ENCODE measurements at places on chromosomes 5 and 9. TPM values are rescaled to one million over a fixed set of nuclear protein-coding genes. Genes with fewer than 3 reads are reported as not detected.

The PCDHGA7 gene
- total RNA-seq = 0.62 TPM

The SPINK7 gene
- not detected for total RNA-seq

DNA sequence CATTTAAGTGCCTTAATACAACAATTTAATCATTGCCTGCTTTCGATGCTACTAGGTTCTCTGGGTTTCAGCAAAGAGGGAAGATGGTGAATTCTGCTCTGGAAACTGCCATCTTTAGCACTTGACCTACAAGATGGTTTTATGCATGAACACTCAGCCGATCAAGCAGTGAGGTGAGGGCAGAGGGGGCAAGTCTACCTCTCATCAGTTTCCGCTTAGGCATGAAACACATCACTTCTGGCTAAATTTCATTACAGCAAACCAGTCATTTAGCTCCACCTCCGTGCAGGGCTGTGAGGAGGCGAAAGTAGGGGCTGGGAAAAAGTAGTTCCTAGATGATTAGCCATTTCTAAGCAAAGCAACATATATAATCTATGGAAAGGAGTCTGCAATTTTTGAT lies 1018.0 kb downstream of the CDH18 start:
- DNase-seq = no peak

- DNase-seq = peak; percentile 71
These were observed 53.7 kb downstream of the MAP1B start for GRCh38 chr5:72160959-72161358.

- no peak for DNase-seq
These were observed 6.2 kb upstream of the OLFM1 start for GRCh38 chr9:135081264-135081660.

GRCh38 chr9:130791303-130791894 lies 43.7 kb upstream of the ABL1 start:
- DNase-seq = no peak

- no peak for DNase-seq
These were observed 42.6 kb downstream of the ARRDC3 start for GRCh38 chr5:91340532-91340931.

DNA sequence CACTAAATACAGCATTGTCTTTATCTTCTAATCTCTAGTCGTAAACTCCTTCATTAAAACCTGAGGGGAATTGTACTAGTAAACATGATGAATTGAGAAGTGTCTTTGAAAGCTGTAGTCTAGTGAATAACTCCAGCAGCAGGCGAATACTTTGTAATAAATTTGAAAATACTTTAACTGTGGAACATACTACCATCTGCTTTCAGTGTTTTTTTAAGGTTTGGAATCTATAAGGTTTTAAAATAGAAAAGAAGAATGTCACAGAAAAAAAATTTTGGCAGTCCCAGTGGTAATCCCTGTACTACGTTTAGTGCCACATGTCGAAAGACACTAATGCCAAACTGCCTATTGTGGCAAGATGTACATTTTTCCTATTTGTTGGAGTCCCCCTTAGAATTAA lies 379.0 kb upstream of the NUDT12 start:
- DNase-seq = no peak

DNA sequence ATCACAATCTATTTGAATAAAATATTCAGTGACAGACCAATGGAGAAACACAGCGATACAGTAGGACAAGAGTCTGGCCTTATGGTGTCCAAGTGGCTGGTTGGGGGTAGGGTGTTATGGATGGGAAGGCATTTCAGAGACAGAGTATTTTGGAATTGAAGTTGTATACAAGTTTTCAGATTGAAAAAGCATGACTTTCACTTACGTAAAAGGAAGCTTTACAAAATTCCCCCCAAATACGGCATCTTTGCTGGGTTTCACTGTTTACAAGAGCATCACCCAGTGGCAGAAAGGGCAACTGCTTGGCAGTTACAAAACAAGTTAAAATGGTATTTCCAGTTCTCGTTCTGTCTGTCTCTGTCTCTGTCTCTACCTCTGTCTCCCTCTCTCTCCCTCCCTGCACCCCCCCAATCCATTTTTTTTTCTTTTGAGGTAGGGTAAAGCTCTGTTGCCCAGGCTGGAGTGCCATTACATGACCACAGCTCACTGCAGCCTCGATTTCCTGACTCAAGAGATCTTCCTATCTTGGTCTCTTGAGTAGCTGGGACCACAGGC lies 86.2 kb downstream of the PTPN3 start:
- DNase-seq = peak; percentile 27

- no peak for DNase-seq
These were observed 41.9 kb downstream of the STK10 start for GRCh38 chr5:172145870-172146747.

DNA sequence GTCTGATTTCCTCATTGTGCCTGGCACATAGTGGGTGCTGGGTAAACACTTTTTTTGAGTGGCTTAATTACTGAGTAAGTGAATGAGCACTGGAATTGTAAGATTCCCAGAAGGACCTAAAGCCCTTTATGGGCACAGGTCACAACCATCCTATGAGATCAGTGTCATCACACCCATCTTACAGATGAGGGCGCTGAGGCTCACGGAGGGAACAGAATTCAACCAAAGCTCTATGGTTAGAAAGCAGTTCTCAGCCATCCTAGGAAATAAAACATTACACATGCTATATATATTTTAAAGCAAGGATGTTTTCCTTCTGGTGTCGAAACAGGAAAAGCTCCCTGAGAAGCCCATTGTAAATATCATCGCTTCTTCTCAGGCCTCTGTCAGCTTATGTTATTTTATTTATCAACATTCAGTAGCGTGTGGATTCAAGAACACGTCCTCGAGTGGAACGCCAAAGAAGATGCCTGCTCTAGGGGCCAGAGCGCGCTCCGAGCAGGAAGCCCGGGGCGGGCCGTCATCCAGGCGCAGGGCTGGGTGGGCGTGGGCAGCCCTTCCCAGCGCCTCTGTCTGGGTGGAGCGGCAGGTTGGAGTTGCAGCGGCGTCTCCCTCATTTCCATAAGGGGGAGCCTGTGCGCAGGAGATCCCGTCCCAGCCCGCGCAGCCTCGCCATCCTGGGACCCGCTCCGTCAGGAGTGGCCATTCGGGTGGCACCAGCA lies 155.8 kb upstream of the SMIM23 start:
- peak; percentile 39 for DNase-seq

- no peak for DNase-seq
These were observed 89.9 kb downstream of the CTNND2 start for GRCh38 chr5:11814373-11814772.

DNA sequence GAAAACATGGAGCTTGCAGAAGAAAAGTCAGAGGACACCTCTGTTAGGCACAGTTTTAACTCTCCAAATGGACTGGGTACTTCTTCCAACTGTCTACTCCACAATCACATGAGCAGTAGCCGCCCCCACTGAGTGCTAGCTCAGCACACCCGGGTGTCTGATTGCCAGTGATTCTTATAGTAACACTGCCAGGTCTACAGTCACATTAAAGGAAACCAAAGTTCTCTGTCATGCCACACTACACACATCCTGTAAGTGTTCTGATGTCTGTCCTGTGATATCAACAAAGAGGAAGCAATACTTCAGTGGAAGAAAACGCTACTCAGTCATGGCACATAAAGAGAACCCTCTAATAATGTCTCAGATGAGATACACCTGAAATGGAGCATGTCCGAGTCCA lies at the start of gene HAVCR2:
Gene HAVCR2, minus strand, starts transcription at position 69 of the 400 bp plus-strand sequence. Its CDS starts 61 bp downstream, at position 8.
- DNase-seq = no peak

DNA sequence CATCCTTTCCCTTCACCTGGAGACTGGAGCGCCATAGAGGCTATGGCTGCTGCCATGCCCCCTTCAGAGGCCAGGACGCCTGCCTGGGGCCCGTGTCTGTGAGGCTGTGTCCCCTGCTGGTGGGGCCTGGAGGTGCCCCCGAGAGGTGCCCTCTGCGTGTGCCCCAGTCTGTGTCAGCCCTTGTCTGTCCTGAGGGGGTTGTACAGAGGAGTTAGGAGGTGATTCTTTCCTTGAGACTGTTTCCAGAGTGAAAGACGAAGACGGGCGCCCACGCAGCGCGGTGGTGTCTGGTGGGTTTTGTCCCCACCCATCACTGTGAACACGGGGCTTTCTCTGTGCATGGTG lies 24.6 kb downstream of the TRAF2 start:
- no peak for DNase-seq

GRCh38 chr5:11130131-11130530 lies 369.1 kb upstream of the DAP start:
- DNase-seq = no peak

The SPINK1 gene
- total RNA-seq = not detected

DNA sequence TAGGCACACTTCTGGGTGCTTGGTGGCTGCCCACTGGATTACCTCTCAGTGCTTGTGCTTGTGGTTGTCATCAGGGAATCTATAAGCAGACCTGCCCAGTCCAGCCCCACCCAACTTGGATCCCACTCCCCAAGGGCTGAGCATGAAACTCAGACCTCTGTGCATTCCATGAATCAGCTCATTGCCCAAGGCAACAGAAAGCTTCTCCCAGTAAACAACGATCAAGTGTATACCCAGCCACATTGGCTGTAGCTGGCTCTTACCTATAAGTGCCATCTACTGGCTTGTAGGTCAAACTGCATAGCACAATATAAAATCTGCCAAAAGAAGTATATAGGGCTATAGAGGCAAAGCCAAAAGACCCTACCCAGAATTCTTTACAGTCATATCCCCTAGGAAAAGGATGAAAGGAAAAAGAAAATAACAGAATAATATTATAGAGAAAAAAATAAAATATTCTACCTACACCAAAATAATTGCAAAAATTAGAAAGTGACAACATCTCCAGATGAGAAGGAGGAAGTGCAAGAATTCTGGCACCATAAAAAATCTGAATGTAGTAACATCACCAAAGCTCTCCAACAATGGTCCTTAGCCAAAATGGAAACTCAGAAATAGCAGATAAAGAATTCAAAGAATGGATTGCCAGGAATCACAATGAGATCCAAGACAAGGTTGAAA lies 321.0 kb upstream of the TRPC7 start:
- peak; percentile 18 for DNase-seq

DNA sequence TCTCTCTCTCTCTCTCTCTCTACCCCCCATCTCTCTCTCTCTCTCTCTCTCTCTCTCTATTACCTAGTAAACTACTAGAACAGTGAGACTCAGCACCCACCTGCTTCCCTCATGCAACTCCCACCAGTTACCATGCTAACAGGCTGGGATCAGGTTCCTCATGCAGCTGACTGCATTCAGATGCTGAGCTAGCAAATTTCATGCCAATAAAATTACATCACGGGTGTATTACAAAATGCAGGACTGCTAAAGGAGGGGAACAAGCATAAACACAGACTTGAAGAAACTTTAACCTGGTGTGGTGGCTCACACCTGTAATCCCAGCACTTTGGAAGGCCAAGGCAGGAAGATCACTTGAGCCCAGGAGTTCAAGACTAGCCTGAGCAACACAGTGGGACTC lies 76.0 kb downstream of the CEMIP2 start:
- no peak for DNase-seq

- DNase-seq = no peak
These were observed 462.6 kb downstream of the ENC1 start for GRCh38 chr5:74177961-74178360.

GRCh38 chr5:10481241-10481935 lies 39.7 kb downstream of the ROPN1L start:
- DNase-seq = no peak

The ECSCR gene
- total RNA-seq = 1.00 TPM

DNA sequence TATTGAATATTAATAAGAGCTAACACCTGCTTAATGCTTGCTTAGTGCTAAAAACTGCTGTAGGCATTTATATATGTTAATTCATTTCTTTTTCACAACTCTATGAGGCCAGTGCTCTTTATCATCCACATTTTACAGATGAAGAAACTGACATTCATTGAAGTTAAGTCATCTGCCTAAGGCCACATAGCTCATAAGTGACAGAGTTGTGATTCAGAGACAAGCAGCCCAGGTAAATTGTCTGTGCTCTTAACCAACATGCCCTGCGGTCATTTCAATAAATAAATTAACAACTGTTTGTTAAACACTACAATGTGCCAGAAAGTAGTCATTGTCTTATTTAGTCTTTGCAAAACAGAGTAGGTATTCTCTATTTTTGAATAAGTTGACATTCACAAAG lies 1354.4 kb upstream of the C9orf72 start:
- no peak for DNase-seq

GRCh38 chr5:179378441-179379271 lies 33.4 kb upstream of the ADAMTS2 start:
- no peak for DNase-seq

- peak; percentile 12 for DNase-seq
These were observed at the start of gene CCL21 for GRCh38 chr9:34710023-34710422. Gene CCL21, minus strand, starts transcription at chr9:34710136. Its CDS starts 70 bp downstream, at chr9:34710066.

DNA sequence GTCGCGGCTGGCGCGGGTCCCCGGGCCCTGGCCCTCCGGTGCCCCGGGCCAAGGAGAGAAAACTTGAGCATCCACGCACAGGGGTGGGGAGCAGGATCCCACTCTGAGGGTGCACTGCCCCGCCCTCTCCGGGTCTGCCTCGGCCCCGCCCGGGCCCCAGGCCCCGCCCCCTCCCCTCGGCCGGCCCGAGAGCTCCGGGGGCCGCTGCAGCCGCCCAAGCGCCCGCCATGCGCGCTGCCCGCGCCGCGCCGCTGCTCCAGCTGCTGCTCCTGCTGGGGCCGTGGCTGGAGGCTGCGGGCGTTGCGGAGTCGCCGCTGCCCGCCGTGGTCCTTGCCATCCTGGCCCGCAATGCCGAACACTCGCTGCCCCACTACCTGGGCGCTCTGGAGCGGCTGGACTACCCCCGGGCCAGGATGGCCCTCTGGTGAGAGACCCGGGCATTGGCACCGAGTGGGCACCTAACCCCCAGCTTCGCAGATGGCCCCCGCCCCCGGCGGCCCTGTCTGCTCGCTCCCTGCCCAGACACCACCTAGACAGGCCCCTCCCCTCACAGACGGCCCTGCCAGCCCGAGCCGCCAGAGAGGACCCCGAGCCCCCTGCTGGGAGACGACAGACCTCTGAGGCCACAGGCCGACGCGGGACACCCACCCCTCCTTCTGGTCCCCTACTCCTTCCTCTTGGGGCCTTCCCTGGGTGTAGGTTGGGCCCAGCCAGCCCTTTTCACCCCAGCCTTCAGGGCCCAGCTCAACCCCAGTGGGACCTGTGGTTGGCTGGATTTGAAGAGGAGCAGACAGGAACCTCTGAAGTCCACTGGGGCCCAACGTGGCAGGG lies at the start of gene CERCAM:
Gene CERCAM, plus strand, starts transcription at position 207 of the 831 bp plus-strand sequence. Its CDS starts 21 bp downstream, at position 228.
- no peak for DNase-seq

The C5orf34 gene
- 3.3 TPM for total RNA-seq

The SLC34A1 gene
- not detected for total RNA-seq

DNA sequence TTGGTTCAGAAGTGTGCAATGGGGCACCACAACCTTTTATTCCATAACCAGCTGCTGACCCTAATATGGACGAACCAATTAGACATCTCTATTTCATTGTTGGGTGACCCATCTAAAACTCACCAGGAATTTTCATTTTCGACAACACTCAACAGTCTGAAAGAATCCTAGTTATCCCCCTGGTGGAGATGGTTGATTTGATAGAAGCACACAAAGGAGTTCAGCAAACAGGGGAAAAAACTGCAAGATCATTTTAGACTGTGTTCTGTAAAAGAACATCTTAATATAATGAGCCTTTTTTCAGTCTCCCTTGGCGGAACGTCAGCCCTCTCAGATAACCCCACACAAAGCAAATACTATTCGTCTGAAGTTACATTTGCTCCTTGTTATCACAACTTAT lies 367.4 kb downstream of the KIAA0825 start:
- no peak for DNase-seq

The KLHL3 gene
- total RNA-seq = 11.8 TPM

The DIRAS2 gene
- total RNA-seq = 0.27 TPM

The ZBTB43 gene
- total RNA-seq = 21.5 TPM

The FAM221B gene
- not detected for total RNA-seq

The GRAMD2B gene
- 29.1 TPM for total RNA-seq

GRCh38 chr9:72327631-72328030 lies 37.4 kb downstream of the ZFAND5 start:
- DNase-seq = no peak
